ENCODE measurements at places on chromosomes 7 and 10. TPM values are rescaled to one million over a fixed set of nuclear protein-coding genes. Genes with fewer than 3 reads are reported as not detected.

GRCh38 chr10:122733443-122733842 is 33.8 kb upstream of the C10orf120 start:
- DNase-seq, result no peak

DNA sequence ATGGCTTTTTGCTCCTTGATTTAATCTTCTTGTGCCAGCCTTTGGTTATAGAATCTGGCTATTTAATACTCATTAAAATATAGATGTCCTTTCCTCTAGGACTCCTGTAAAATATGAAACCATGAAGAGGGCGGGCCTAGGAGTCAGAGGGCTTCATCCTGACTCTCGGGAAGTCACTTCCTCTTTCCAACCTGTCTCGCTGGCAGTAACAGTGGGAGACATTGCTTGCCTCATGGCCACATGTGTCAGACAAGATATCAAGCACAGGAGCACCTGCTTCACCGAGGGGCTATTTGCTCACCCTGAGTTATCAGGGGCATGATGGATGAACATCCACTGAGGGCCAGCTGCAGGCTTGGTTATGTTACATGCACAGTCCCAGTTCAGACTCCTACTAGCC is 31.0 kb downstream of the SLIT1 start:
- no peak for DNase-seq

Gene MYPN
- not detected for total RNA-seq

Gene CHCHD2
- 240 TPM for total RNA-seq

Gene SORBS1
- 1,478 TPM for total RNA-seq

- peak; percentile 90 for DNase-seq
Observed at GRCh38 chr7:149496642-149497391, 792 bp downstream of the ZNF746 start.

GRCh38 chr7:41565655-41566054 is 137.2 kb downstream of the INHBA start:
- DNase-seq, result no peak

DNA sequence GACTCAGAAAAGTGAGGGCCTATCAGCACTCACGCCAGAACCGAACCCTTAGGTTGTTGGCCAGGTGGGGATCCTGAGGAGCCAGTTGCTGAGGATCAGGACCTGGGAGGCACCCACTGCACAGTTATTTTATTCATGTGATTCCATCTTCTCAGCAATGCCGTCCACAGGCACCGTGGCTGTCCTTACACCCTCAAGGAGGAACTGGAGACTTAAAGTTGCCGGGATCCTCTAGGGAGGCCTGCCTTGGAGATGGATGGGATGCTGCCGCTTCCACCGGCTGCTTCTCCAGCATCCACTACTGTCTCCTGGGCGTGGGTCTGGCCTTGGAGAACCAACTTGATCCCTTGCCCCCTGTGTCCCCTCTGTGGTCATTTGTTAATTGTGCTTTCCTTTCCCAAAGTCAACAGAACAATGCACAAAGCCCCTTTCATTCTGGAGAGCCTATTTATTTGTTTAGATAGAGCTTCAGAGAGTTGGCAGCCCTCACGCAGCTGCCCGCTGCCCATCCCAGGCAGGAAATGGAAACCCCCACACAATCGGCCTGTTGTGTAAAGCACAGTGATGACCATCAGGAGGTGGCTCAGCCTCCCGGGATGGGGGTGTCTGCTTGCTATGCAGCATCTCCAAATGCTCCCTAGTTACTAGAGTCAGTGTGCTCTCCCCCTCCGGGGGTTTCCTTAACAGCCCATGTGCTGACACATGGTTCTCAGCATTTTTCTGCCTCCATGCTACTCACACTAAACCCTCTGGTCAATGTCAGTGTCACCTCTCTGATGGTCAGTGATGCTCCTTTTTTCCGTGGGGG is 52.9 kb upstream of the IGFBP3 start:
- no peak for DNase-seq

Gene ABLIM1
- 117 TPM for total RNA-seq

DNA sequence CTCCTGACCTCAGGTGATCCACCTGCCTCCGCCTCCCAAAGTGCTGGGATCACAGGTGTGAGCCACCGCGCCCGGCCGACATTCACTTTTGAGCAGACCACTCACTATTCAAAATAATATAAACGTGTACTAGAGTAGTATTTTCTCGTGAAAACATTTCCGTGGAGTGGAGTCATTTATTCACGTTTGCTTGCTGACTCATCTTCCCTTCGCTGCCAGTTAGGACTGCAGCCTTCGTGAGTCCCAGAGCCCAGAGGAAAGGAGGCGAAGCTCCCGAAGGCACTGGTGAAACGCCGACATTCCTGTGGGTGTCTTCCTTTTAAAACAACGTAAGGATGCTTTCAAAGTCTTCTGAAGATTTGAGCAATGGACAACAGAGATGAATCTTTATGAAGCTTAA is 10.9 kb upstream of the INPP5A start:
- peak; percentile 52 for DNase-seq

DNA sequence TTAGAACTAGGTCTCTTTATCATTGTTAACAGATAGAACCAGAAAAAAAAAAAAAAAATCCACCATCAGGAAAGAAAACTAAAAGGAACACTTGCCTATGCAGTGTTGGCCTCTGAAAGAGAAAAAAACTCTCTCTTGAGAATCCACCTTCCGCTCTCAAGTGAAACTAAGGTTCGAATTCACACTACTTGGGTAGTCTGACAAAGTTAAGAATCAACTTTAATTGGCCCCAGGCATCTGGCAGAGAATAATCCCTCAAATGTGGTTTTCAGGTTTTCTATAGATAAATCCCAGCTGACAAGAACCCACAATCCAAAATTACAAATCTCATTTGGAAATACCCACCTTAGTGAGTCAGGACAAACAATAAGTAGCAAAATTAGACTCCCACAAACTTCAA is 199.7 kb upstream of the LRRN3 start:
- DNase-seq, result no peak

- DNase-seq, result no peak
Observed at GRCh38 chr7:128877756-128878120, 15.1 kb downstream of the ATP6V1F start.

Gene TMEM130
- total RNA-seq, result 20.8 TPM

DNA sequence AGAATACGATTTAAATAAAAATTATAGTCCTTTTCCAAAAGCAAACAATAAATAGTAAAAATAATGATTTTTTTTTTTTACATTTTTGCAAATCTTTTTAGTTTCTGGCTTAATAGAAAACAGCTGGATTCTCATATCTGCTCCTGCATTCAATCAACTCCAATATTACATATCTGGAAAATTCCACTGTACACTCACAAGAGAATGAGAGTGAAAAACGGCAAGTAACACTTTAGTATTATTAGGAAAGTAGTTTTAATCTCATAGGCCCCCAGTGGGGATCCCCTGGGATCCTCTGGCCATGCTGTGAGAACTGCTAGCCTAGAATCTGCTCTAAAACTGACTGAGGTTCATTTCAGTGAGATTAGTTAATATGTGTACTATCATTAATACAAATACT is 128.6 kb upstream of the LRRN3 start:
- no peak for DNase-seq

GRCh38 chr7:153130052-153130451 is 370.5 kb downstream of the ACTR3B start:
- no peak for DNase-seq

- no peak for DNase-seq
Observed at GRCh38 chr10:102801978-102802377, 35.2 kb downstream of the CYP17A1 start.

DNA sequence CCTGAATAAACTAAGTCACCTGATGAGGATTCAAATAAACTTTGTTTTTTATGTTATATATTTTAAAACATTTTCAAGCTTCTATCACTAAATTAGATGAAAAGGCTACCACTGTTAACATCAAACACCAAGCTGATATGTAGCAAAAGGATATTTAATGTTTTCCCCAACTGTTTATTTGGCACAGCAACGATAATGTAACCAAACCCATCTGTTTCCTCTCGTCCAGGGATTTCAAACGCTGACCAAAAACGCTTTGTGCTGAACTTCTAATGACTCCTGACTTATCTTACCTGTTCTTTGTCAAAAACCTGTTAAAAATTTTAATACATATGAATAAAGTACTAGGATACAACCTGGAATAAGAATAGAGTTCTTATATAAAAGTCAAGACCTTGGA is 30.5 kb downstream of the DCLRE1A start:
- no peak for DNase-seq

Gene PIK3AP1
- 10.1 TPM for total RNA-seq

DNA sequence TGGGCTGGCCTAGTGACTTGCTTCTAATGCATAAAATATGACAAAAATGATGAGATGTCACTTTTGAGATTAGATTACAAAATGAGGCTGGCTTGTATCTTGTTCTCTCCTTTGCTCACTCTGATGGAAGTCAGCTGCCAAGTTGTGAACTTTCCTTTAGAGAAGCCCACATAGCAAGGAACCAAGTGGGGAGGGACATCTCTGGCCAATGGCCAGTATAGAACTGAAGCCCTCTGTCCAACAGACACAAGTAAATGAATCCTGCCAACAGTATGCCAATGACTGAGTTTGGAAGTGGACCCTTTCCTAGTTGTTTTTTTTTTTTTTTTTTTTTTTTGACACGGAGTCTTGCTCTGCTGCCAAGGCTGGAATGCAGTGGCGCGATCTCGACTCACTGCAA is 3.3 kb downstream of the ZC3HC1 start:
- no peak for DNase-seq

DNA sequence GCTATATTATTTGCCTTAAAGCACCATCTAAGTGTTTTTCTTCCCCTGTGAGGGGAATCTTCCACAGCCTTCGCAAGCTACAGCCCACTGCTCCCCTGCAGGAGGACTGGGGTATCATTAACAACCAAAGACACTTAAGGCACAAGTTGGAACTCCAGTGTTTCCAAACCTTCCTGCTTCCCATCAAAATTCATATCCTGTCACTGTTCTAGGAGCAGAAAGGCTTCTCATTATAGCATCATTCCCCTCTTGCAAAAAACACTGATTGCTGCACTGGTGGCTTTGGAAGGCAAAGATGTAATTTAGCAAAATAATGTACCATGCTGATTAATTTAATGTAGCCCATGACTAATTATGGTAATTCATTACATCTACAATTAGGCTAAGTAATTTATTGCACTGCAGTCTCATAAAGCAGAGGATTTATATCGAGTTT is 207.2 kb downstream of the SKAP2 start:
- DNase-seq, result no peak

- DNase-seq, result no peak
Observed at GRCh38 chr7:5624386-5625365, 156.8 kb downstream of the RNF216 start.

DNA sequence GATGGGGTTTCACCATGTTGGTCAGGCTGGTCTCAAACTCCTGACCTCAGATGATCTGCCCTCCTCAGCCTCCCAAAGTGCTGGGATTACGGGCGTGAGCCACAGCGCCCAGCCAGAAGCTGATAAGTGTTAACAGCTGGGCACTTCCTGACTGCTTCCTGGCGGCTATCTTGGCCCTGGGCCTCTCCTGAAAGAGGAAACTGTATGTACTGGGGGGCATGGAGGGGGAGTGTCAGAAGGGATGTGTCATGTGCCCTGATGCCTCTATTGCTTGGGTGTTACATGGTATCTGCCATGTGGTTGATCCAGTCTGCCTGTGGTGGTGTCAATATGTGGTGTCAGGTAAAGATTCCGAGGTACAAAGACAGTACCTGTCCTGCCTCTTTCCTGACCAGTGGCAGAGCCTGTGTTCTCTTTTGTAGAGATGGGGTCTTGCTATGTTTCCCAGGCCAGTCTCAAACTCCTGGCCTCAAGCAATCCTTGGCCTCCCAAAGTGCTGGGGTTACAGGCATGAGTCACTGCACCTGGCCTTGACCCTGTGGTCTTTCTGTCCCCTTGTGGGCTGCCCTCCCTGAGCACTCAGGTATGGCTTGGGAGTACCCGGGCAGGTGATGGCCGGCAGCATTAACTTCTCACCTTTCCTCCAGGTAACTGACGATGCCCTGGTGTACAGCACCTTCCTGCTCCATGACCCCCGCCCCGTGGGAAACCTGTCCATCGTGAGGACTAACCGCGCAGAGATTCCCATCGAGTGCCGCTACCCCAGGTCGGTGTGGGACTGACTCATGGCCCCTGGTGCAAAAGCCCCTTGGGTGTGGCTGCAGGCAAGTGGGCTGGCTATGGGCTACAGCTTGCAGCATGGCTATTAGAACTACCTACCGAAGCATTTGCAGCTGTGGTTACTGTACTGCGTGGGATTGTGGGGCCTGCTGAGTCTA is 4.4 kb downstream of the ZP3 start:
- DNase-seq, result peak; percentile 50

GRCh38 chr7:55556492-55556891 is 15.8 kb downstream of the VOPP1 start:
- DNase-seq, result no peak

DNA sequence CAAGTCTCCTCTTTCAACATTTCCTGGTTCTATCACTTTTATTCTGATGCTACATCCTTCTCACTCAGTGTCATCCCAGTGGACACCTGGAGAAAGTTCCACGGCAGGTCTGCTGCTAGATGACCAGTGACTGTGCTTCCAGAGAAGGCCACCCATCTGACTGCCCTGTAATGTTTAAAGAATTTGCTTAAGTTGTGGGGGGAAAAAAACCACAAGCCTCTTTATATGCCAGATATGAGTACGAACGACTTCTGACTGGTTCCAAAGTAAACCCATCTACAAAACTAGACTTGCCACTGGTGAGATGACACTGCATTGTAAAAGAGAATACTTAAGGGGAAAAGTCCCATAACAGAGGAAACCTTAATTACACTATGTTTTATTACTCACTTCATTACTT is 69.6 kb upstream of the VWC2 start:
- DNase-seq, result no peak

DNA sequence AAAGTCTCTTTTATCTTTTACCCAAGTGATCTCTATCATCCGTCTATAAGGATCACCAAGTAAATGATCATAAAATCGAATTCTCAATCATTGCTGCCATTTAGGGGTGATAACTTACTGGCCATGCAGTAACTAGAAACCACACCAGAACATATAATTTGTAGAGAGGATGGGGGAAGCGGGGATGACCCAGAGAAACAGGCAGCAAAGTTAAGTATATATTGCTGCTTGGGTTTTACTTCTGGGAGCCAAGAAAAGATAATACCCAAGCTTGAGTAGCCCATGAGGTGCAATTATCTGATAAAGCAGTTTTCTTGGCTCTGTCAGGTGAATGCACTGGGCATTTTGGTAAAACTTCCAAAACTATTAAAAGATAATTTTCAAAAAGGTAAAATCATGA is 18.9 kb downstream of the EXOC6 start:
- no peak for DNase-seq

Gene DNAH11
- total RNA-seq, result 3.3 TPM

Gene CALHM3
- total RNA-seq, result not detected

Gene CNTNAP2
- total RNA-seq, result not detected

GRCh38 chr7:18916826-18917225 is 200.6 kb downstream of the TWIST1 start:
- DNase-seq, result no peak

GRCh38 chr10:131141645-131142516 is 169.6 kb downstream of the TCERG1L start:
- peak; percentile 62 for DNase-seq

- DNase-seq, result no peak
Observed at GRCh38 chr10:77358656-77359055, 279.0 kb downstream of the KCNMA1 start.

- DNase-seq, result no peak
Observed at GRCh38 chr7:91824201-91824600, 56.3 kb downstream of the MTERF1 start.

GRCh38 chr10:4888236-4888635 is 62.2 kb downstream of the AKR1E2 start:
- DNase-seq, result no peak

- DNase-seq, result peak; percentile 72
Observed at GRCh38 chr10:31618541-31619291, 299.7 kb downstream of the ZEB1 start.

- peak; percentile 70 for DNase-seq
Observed at GRCh38 chr10:132868995-132869394, 73.4 kb downstream of the CFAP46 start.

Data from aorta (tissue), 5 donors.